EH (cell line): ENCODE measurements at places on chromosomes 5 and 9.

- no peak for DNase-seq
Observed at GRCh38 chr9:113583511-113584427, 120.2 kb downstream of the RGS3 start.

GRCh38 chr9:126069400-126069955 is 257.2 kb upstream of the MVB12B start:
- no peak for DNase-seq

DNA sequence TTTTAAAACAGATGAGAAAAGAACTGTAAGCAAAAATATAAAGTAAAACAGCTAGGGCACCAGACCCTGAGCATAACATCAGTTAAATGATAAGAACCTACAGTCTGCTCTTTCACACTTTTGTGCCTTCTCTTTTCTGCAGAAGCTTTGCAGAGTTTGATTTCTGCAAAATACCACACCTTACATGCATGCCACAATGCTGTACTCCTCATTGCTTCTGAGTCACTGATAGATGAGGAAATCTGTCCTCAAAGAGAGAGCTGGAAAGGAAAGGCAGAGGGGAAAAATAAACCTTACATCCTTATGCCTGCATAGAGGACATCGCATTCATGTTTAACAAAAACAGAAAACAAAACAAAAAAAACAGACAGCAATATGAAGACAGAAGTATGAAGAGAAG is 142.9 kb downstream of the ATPSCKMT start:
- DNase-seq = peak; percentile 30

GRCh38 chr5:80190960-80191359 is 64.9 kb downstream of the SERINC5 start:
- no peak for DNase-seq

GRCh38 chr5:108380531-108381349 is 1.2 kb downstream of the FBXL17 start:
- peak; percentile 27 for DNase-seq

DNA sequence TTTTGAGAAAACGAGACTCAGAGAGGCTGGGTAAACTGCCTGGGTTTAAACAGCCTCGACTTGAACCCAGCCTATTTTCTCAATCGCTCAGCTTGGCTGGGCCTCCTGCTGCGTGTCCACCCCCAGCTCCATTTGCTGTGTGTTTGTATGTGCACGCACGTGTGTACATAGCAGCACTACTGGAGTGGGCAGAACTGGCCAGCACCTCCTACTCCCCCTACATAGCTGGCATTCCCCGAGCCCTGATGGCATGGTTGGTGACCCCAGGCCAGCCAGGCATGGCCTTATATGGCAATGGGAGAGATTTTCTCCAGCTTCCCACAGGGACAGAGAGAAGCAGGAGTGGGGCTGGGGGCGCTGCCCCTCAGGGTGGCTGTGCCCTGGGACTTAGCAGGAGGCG is 4.1 kb downstream of the AIF1L start:
- peak; percentile 51 for DNase-seq

- DNase-seq = no peak
Observed at GRCh38 chr9:8014997-8015682, 215.6 kb upstream of the DMAC1 start.

- no peak for DNase-seq
Observed at GRCh38 chr5:142507531-142508372, 178.1 kb downstream of the FGF1 start.

GRCh38 chr5:26847041-26847736 is 191.2 kb downstream of the CDH9 start:
- DNase-seq = no peak

DNA sequence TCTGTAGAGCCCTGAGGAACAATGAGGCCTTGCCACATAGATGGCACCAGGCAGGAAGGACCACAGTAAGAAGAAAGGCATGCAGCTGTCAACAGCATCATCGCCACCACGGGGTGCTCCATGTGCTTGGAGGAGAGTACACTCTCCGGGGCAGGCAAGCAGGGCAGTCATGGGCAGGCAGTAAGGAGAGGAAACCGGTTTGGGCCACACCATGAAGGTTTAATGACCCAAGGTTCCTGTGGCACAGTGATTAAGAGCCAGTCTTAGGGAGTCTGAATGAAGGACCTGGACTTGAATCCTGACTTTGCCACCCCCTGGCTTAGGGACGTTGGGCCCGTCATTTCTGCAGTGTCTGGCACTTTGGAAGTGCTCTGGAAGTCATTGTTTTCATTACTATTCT is 80.6 kb upstream of the ZBTB43 start:
- DNase-seq = peak; percentile 18

- no peak for DNase-seq
Observed at GRCh38 chr5:176678584-176678983, 31.3 kb downstream of the TSPAN17 start.

GRCh38 chr5:31983851-31984250 is 190.3 kb downstream of the GOLPH3 start:
- DNase-seq = peak; percentile 86
